ENCODE measurements at places on chromosomes 1 and 21.

DNA sequence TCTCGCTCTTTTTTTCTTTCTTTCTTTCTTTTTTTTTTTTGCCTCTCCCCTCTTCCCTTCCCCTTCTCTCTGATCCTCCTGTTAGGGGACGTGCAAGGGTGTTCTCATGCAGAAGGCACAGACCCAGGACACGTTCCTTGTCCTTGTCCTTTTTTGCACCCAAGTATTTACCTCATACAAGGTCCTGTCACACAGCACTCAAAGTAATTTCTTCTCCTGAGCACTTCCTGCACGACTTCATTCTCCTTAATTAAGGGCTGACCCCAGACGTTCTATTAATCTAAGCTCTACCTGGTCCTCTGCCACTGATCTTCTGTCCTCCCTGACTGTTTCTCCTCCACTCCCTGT, 424 bp upstream of the PCNX2 start:
- DNase-seq: no peak

- no peak for DNase-seq
These were observed 40.9 kb upstream of the CAMK1G start for GRCh38 chr1:209542585-209542984.

- no peak for DNase-seq
These were observed 154.0 kb downstream of the DHRS3 start for GRCh38 chr1:12464045-12464461.

- no peak for DNase-seq
These were observed 297.6 kb upstream of the RUNX1 start for GRCh38 chr21:35346697-35347096.

GRCh38 chr1:228457396-228458176, 29.6 kb upstream of the RNF187 start:
- DNase-seq: peak; percentile 43
